Fibroblast of gingiva (primary cell): ENCODE measurements at places on chromosomes 4 and X.
A peak's percentile ranks its signal among the peaks of the same experiment; 100 is the strongest.

DNA sequence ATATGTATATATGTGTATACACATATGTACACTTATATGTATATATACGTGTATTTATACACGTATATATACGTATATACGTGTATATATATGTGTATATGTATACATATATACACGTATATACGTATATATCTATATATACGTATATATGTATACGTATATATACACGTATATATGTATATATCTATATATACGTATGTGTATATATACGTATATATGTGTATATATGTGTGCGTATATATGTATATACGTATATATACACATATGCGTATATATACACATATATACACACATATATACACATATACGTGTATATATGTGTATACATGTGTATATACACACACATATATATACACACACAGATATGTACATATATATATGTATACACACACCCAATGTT lies 348.0 kb upstream of the LCORL start:
- no peak for DNase-seq

GRCh38 chr4:36997727-36998126 lies 246.8 kb upstream of the NWD2 start:
- no peak for DNase-seq

DNA sequence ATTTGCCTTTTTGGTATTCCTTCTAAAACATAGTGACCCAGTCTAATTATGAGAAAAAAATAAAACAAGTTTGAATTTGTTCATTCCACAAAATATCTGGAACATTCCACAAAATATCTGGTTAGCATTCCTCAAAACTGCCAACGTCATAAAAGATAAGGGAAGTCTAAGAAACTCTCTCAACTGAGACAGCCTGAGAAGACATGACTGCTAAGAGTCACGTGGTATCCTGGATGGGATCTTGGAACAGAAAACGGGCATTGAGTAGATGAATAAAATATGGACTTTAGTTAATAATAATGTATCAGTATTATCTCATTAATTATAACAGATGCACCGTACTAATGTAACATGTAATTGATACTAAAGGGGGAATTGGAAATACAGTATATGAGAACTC lies 280.9 kb downstream of the ARAP2 start:
- DNase-seq: no peak

GRCh38 chr4:43089730-43090129 lies 197.2 kb downstream of the GRXCR1 start:
- no peak for DNase-seq

DNA sequence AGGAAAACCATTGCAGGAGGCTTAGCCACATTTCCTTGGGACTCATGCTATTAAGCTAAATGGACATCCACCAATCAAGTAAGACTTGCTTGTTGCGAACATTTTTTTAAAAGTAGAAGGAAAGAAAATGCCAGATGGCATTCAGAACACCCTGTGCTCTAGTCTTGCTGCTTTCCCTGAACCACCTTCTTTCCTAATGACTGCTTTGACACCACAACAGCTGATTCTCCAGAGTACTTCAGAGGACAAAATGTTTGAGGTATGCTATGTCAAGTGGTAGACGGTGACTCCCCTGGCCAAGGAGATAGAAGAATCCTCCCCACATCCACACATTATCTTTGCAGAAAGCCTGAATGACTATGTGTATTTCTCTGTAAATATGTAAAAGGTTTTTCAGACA lies 65.4 kb downstream of the ANK2 start:
- no peak for DNase-seq

DNA sequence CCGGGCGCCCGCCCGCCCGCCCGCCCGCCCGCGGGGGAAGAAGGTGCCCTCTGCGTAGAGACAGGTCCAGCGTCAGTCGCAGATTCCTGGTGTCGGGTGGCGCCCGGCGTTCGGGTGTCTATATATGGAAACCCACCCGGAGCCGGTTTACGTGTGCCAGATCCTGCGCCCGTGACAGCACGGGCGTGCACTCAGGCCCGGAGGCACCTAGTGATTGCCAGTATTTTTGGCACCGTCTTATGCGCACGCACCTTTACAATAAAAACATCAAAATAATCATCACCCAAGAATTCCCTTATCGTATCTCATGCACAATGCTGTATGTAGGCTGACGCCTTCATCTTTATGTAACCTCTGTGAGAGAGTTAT lies 519 bp downstream of the SLC25A4 start:
- DNase-seq: no peak

- DNase-seq: peak; percentile 64
These were observed 797 bp downstream of the TXLNG start for GRCh38 chrX:16786791-16787735.

DNA sequence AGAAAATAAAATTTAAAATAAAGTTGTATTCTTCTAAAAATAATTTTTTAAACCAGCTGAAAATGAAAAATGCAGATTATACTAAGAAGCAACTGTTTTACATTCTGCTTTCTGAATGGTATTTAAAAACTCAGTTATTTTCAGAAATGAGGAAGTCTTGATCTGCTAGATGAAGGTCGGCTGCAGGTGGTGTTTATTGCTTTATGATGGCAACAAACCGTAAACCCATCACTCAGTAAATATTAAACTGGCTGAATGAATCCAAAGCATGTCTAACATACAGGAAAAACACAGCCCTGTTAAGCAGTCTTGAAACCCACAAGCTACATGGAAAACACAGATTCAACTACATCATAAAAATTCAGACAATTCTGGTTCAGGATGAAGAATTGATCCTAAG lies 29.3 kb downstream of the DYNLT3 start:
- no peak for DNase-seq

DNA sequence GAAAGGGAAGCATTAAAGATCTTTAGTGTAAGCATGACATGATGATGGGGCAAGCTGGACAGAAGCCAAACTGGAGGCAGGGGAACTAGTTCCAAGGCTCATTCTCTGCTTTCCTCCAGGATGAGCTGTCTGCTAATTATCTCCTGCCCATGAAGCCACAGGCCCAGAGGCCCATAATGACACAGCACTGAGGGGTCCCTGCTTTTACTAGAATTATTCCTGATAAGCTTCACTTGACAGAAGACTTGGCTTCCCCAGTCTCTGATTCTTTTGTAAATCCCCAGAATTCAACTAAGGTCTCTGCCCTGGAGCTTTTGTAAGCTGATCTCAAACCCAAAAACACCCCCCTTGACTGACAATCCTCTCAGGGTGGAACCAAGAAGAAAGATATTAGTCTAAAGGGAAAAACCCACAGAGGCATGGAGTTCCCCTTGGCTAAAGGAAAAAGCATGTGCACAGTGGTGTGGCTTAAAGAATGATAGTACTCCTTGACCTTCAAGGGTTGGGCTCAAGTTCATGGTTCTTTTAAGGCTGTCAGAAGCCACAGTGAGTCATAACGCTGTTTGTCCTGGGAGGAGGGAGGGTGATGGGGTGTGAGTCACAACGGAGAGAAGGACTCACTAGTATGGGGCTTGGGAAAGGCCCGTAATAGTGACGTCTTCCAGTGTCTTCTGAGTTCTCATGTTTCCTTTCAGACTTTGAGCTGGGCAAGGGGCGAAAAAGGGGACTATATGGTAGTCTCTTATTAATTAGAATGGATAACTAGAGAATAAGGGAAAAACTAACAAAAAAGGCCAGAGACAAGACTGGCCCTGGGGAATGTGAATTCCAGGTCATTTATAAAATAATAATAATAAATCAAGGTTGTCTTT lies 146.0 kb upstream of the CPEB2 start:
- DNase-seq: peak; percentile 97

DNA sequence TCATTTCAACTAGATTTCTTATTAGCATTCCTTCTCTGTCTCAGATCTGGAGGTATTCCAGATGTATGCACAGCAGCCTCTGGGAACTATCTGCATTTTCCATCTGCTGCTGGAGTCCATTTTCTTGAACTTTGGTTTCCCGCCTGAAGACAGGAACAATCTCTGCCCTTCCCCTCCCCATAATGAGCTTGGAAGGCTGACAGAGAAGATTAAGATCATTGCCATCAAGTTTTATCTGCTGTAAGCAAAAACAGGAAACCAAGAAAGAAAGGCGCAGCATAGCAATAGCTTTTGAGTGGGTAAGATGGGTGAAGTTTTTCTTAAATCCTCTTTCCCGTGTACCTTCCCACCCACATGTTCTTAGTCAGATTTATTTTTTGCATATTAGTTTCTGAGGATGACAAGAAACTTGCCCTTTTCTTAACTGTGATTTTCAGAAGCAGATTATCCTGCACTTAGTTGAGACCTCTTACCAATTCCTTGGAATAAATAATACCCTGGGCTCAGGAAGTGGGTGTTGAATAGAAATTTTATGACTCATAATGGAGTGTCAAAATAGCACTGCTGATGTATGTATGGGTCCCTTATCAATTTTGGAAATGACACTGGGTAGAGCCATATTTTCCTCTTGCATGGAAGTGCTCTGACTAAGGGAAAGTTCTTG lies 78.3 kb downstream of the CT47B1 start:
- DNase-seq: no peak

DNA sequence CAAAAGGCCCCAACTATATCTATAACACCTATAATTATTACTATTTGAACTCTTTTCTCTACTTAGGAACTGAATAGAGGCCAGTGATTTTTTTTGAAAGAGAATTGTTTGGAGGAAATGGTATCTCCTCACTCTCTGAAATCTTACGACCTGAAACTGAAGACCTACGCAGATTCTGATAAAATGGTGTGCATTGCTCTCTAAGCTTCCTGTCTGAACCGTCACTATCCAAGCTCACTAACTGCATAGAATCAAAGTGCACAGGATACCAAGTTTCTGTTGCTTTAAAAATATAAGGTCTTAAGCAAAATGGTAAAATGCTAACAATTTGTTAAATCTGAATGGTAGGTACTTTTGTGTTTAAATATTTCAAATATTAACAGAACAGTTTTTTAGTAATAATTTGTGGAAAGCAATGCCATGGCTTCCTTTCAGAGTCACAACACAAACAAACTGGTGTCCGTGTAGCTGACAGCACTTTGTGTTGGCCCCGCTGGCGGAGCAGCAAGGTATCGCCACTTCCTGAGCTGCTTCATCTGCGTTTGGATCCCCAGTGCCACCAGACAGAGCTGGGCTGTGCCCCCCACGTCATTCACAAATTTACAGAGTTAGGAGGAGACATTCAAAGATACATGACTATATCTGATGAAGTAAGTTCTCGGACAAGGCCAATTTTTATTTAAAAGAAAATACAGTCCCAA lies 313.9 kb downstream of the FBXW7 start:
- no peak for DNase-seq

- no peak for DNase-seq
These were observed 82.8 kb downstream of the TAB3 start for GRCh38 chrX:30806187-30806728.

GRCh38 chrX:97260679-97261078 lies 377.0 kb downstream of the RPA4 start:
- DNase-seq: no peak

DNA sequence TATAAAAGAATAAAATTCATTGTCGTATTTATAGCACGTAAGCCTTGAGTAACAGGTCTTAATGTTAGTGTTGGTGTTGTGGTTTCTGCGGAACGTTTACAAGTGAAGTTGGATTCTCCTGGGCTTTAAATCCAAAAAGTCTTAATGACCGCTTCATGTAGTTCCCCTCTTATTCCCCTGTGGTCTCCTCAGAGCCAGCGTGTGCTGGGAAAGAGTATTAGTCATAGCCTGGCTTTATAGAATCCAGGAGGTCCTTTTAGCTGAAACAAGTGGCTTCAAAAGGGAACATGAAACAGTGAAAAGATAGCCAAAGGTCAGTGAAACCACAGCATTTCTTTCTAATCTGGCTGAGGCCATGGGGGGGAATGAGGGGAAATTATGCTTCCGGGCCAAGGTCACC lies 79.1 kb downstream of the CLCN4 start:
- peak; percentile 85 for DNase-seq

- DNase-seq: no peak
These were observed 389.7 kb upstream of the PABPC4L start for GRCh38 chr4:134591326-134591725.

DNA sequence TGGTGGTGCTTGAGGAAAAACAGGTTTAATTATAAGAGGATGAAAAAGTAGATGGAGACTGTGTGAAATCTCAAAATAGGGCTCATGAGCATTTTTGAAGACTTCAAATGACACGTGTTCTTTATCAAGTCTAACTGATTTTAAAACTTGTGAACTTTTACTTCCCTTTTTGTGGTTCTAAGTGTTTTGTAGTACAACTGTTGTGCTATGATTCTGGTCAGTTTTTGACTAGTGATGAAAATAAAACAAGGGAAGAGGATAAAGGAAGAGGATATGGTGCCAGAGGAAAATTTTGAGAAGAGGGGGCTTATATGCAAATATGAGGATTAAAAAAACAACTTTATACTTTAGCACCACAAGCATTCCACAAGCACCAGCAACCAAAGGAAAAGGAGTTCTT lies 644.0 kb downstream of the RPA4 start:
- no peak for DNase-seq

- no peak for DNase-seq
These were observed 597.9 kb downstream of the GALNTL6 start for GRCh38 chr4:172411149-172411548.

- peak; percentile 46 for DNase-seq
These were observed 37.9 kb downstream of the SGMS2 start for GRCh38 chr4:107862658-107863057.

GRCh38 chr4:77263247-77263646 lies 106.2 kb downstream of the CCNG2 start:
- no peak for DNase-seq

GRCh38 chrX:68989456-68989855 lies 160.6 kb downstream of the EFNB1 start:
- no peak for DNase-seq

DNA sequence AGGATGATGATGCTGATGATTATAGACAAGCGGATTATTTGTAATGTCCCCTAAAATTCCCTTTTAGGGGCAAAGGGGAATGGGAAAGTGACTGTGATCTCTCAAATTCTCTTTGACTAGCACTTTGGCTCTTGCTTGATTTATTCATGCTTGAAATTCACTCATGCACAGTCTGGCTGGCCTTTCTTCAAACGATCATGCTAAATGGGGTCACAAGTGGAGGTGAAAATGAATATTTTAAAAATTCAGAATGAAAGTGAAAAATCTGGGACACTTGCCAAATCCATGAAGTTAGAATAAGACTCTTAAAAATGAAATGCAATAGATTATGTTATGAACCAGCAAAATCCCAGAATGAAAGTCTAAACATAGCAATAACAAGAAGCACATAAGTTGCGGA lies 173.4 kb upstream of the RAI2 start:
- no peak for DNase-seq

- no peak for DNase-seq
These were observed 39.7 kb downstream of the ENPEP start for GRCh38 chr4:110515676-110516075.

- no peak for DNase-seq
These were observed 187.7 kb downstream of the UNC5C start for GRCh38 chr4:95360906-95361695.

- DNase-seq: no peak
These were observed 18.1 kb downstream of the FHL1 start for GRCh38 chrX:136165406-136165805.

- no peak for DNase-seq
These were observed 1.8 kb downstream of the ZFYVE28 start for GRCh38 chr4:2416564-2417225.

- peak; percentile 12 for DNase-seq
These were observed 34.0 kb upstream of the GNPDA2 start for GRCh38 chr4:44760142-44760898.
